ENCODE measurements at places on chromosomes 2 and 18.

GRCh38 chr2:175930504-175930903, 71.6 kb downstream of the LNPK start:
- no peak for DNase-seq

- DNase-seq, result no peak
These were observed 74.6 kb downstream of the RPRM start for GRCh38 chr2:153403940-153404339.

- no peak for DNase-seq
These were observed 385.2 kb downstream of the ARHGAP15 start for GRCh38 chr2:143514413-143514812.

- DNase-seq, result no peak
These were observed 12.7 kb downstream of the INPP1 start for GRCh38 chr2:190355968-190356644.

DNA sequence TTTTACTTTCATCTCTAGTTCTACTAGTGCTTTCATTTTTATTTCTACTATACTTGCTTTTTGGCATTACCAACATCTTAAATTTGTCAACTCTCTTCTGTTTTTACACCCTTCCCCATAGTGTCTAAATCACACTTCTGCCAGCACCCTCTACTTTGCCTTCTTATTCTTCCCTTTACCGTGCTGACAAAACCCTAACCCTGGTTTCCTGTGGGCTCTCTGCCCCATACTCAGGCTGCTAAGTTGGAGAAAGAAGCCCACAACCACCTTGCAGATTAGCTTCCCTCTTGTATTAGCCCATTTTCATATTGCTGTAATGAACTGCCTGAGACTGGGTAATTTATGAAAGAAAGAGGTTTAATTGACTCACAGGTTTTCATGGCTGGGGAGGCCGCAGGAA, 24.8 kb downstream of the GIGYF2 start:
- DNase-seq, result no peak

DNA sequence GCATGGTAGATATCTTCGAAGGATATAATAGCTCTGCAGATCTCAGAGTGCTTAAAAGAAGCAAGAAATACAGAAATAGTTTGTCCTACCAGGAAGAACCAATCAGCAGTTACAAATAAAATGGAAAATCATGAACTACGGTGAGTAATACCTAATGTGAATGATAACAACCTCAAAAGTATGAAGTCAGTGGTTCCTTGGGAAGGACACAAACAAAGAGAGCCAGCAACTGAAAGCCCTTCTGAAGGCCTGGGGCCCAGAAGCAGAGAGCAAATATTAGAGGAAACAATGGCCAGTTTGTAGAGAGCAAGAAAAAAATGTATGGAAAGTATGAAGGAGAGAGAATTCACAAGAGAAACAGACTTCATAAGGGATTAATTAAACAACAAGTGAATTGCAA, 226.8 kb upstream of the CHST9 start:
- DNase-seq, result no peak

GRCh38 chr2:175154661-175155082, 13.3 kb downstream of the ATF2 start:
- DNase-seq, result peak; percentile 5

- no peak for DNase-seq
These were observed 39.9 kb downstream of the TGFA start for GRCh38 chr2:70513738-70514137.

Measured in urothelium cell line (cell line).